Globus pallidus (tissue), 1 donor: ENCODE measurements at places on chromosomes 16 and 17.

DNA sequence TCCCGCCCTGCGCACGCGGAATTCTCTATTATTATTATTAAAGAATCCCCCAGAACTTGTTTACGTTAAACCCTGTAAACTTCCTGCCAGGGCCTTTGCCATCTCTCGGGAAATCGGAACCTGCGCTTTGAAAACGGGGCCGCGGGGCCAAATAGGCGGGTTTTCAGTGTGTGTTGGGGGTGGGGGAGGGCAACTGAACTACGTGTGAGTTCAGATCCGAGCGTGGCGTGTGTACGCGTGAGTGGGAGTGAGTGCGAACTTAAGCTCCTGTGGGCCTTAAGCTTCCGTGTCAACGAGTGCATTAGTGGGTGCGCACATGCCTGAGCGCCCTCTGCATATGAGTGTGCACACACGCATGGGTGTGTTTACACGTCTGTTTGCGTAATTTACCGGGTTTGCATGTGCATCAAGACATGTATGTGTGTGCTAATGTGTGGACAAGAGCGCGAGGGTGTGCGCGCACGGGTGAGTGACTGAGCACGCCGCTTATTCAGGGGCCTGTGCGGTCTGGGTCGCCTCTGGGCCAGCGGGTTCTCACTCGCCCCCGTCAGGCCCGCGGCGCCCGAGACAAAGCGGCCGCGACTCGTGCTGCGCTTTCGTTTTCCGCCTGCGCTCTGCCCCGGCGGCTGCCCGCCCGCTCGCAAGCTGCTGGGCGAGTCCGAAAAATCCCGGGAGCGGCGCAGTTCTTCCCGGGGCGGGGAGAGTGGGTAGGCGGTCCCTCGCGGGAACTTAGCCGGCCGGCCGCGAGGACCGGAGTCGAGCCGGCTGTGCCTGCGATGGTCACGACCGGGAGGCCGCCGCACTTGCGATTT lies 1.2 kb upstream of the FOXF1 start:
- DNase-seq = no peak

GRCh38 chr17:57834146-57834741 lies 15.6 kb downstream of the MRPS23 start:
- DNase-seq = no peak

DNA sequence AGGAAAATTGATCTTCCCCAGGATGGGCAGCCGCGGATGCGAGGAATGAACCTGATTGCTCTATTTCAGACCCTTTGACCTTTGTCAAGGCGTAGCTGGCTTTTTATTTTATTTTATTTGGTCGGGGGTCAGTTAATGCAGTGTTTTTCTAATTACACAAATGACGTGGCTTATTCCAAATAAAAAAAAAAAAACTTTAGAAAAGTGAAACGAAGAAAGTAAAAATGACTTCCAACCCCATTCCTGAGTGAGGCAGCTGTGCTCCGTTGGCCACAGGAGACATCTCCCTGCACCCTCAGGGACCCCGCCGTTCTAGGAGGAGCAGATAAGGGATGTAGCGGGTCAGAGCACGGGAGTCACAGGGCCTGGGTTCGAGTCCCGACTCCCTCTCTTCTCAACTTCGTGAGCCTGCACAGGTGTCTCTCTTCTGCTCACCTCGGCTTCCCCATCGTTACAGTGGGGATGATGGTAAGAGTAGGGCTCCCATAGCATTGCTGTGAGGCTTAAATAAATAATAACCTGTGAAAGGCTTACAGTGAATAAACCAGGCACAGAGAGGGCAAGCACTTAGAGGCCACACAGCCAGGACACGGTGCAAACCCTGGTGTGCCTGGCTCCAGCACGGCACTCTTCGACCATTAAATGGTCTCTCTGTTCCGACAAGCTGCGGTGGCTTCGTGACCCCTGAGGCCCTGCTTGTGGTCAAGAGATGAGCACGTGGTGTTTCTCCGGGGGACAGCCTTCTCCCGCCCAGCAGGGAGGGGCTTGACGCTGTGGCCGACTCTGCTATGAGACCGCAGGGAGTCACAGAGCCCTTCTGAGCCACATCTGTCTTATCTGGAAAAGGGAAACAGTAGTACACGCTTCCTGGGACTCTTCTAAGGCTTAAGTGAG lies 10.2 kb downstream of the FOXF1 start:
- DNase-seq = no peak

- DNase-seq = no peak
Measured at GRCh38 chr16:17768257-17768656, 297.5 kb upstream of the XYLT1 start.

GRCh38 chr16:67052399-67052798 lies 23.4 kb downstream of the CBFB start:
- DNase-seq = no peak

DNA sequence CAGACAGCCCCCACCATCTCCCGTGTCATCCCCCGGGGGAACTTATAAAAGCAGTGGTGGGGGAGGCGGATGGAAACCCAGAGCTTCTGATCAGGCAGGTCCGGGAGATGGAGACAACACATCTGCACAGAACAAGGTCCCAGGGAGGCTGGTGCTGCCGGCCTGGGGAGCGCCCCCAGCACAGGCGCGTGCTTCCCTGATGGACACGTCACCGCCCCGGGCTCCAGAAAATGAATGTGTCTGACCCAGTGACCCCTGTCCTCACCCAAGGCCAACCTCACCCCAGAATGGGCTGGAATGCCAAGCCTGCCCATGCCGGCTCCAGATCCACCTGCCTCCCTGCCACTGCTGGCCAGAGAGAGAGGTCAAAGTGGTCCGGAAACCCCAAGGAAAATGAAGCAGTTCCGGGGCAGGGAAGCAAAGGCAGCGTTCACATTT lies 12.5 kb downstream of the SLC7A5 start:
- DNase-seq = no peak

- no peak for DNase-seq
Measured at GRCh38 chr16:22660441-22661160, 149.9 kb downstream of the NPIPB5 start.

DNA sequence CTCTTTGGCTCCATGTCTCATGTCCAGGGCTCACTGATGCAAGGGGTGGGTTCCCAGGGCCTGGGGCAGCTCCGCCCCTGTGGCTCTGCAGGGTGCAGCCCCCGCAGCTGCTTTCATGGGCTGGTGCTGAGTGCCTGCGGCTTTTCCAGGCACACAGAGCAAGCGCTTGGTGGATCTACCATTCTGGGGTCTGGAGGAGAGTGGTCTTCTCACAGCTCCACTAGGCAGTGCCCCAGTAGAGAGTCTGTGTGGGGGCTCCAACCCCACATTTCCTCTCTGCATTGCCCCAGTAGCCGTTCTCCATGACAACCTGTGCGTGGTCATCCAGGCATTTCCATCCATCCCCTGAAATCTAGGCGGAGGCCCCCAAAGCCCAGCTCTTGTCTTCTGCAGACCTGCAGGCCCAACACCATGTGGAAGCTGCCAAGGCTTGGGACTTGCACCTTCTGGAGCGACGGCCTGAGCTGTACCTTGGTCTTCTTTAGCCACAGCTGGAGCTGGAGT lies 5.2 kb downstream of the IL32 start:
- DNase-seq = no peak

DNA sequence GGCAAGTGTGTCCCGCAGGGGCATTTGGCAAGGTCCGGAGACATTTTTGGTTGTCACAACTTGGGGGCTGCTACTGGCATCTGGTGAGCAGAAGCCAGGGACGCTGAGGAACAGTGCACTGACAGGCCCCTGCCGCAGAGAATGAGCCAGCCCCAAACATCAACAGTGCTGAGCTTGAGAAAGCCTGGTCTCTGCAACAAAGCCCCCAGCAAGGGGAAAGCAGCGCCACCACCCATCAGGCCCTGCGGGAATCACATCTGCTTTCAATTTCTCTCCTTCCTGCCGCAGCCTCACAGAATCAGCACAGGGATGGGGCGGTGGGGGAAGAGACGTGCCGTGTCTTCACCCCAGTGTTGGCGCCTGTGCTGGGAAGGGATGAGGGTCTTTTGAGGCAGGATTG lies 14.8 kb upstream of the PRPSAP1 start:
- DNase-seq = no peak

DNA sequence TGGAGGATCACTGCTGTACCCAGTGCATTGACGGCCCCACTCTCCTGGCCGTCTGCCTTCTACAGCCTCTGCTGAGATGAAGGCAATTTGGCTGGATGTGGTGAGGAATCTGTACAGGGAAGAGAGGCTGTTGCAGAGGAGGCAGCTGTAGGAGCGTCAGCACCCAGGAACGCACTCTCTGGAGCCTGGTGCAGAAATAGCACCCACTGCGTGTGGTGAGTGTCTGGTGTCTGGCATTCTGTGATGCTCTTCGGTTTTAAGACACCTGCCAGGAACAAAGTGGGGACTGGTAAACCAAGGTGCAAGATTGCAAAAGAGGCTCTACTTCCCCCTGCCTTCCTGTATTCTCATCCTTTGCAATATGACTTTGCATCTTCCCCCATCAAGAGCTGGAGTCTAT lies 187.5 kb upstream of the SDK2 start:
- DNase-seq = no peak

- peak; percentile 80 for DNase-seq
Measured at GRCh38 chr17:27540318-27541101, 84.3 kb downstream of the KSR1 start.

GRCh38 chr17:81859906-81860755 lies at the start of gene P4HB:
P4HB (minus strand) TSS chr17:81860535; CDS start chr17:81860471, 64 bp downstream.
- no peak for DNase-seq

DNA sequence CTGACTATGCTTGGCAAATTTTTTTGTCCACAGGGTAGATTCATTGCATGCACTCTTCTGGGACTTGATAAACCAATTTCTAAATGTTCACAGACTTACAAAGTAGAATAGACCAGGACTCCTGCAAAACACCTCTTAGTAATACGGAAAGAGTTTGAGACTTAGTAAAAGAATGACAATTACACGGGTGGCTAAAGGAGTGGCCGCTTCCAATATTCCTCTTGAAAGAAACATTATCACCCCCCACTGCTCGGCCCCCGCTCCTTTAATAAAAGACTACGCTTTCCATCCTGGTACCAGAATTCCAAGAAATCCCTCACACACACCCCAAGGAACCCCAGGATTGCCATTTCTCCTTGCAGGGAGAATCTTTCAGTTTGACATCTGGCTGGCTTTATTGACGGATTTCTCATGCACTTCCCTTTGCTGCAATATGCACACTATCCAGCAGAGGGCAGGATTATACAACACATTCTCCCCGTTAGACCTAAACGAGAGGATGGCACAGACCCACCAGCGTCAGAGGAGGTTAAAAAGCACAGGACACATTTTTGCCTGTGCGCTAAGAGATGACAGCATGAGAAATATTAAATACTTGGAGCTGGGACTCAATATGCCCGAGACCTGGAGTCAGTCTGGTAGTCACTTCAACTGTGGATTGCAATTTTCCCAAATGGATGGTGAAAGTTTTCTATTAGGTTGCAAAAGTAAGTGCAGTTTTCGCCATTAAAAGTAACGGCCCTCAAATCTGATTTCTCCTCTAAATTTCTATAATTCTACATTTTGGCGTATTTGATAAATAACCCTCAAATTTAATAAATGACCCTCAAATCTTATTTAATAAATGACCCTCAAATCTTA lies 46.6 kb upstream of the NUDT7 start:
- DNase-seq = peak; percentile 57

- DNase-seq = no peak
Measured at GRCh38 chr17:14859542-14859941, 405.6 kb downstream of the PMP22 start.

- no peak for DNase-seq
Measured at GRCh38 chr16:13856398-13856797, 63.6 kb upstream of the ERCC4 start.

DNA sequence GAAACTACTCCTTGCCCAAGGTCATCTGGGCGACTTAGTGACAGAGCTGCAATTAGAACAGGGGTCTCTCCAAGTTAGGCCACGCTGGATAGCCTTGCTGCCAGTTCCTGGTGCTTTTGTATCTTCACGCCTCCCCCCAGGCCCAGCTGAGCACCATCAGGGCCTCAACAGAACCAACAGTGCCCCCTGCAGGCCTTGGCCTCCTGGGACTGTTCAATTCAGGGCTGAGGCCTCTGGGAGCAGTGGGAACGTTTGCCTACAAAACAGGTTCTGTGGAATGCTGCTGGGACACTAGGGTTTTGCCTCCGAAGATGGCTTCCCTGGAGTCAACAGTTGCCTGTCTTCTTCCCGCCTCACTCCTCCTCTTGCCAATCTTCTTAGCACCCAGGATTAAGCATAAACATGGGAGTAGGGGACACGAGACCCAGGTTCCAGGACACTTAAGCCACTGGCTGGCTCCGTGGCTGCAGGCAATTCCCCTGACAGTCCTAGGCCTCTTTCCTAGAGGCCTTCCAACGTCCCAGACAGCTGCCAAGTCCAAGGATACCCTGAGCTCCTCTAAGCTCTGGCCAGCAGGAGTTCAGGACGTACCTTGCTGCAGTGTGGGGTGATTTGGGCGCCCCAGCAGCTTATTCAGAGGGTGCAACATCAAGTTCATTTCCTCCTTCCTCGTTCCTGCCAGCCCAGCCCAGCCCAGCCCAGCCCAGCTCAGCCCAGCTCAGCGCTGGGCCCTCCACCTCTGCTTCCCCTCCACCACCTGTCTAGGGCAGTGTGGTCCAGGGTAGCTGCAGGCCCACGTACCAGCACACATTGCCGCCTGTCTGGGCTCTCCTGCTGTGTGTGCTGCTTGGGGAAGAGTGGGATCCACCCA lies 246.6 kb upstream of the RPL38 start:
- DNase-seq = peak; percentile 72

DNA sequence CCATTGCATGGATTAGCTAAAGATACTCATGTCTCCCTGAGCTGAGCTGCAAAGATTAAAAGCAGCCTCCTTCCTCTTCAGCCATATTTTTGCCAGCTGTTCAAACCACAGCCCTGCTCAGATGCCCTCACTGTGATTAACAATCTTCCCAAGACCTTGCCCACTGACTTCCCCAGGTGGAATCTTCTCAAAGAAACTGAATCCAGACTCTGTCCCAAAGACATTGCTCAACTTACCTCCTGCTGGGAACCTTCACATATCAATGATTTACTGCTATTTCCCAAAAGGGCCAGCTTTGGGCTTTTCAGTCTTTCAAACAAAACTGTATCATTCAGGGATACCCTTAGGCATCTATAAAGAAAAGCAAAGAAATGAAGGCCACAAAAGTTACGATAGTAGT lies 9.2 kb downstream of the C17orf67 start:
- no peak for DNase-seq

DNA sequence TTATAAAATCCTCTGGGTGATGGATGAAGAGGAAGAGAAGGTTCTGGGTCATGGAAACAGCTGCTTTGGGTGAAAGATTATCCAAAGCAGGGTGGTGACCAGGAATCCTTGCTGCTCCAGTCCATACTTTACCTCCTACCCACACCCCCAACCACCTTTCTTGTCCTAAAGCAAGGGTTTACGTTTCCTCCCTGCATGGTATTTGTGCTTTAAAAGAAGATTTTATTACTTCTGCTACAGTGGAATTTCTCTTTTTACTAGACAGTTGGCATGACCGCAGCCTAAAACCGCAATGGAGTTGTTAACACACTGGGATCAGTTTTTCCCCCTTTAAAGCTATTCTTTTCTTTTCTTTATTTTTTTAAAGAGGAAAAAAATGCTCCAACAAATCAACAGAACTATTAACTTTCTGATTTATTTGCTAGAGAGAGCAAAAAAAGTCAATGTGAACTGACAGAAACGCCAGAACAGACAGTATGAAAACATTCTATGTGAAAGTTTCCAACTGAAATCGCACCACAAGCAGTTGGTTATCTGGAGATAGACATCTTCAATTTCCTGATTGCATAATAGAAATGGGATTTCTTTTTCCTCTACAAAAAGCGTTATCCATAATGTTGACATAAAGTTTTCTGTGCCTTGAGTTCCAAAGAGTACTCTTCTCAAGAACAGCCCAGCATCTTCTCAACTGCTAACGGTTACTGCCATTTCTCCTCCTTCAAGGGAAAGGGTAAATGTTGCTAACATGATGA lies 236.0 kb downstream of the IRX3 start:
- DNase-seq = no peak
